ENCODE measurements at places on chromosomes 3 and 15.

GRCh38 chr3:4741404-4742307 lies 237.6 kb upstream of the BHLHE40 start:
- H3K4me3 ChIP-seq, result no peak overlapping the region
- H3K27me3 ChIP-seq, result no peaks in the 10 kb centered on the region
- peaks cover 70% of the 10 kb centered on the region for H3K4me1 ChIP-seq
- peak overlapping the region; percentile 87 for H3K27ac ChIP-seq
- H3K36me3 ChIP-seq, result peaks cover 62% of the 10 kb centered on the region

DNA sequence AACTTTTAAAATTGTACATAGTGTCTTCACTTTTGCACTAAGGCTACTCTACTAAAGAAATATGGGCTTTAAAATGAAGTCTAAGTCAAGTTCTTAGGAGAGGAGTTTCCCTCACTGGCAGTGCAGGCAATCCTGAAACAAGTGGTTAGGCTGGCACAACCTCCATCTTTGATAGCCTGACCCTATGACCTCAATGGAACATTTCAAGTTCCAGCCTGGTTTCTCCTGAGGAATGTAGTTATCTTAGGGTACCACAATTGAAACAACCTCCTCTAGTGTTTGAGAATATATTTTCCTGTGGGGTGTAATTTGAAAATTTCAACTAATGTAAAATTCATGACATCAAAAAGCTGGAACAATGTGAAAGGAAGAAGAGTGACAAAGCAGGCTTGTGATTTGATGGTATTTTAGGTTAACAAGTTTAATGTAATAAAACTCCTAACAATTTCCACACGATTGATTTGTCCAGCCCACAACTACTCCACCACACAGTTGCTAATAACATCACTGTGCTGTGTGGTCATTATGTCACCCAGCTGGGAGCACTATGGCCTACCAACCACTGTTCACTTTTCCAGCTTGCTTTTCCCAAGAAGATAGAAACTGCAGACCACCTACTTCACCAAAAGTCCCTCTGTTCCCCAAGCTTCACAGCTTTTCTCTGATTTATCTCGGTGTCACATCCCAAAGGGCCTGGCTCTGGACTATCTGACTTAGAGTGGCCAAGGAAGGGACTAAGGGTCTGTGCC lies 1.8 kb downstream of the WWTR1 start:
- no peak for DNase-seq
- peaks cover 4% of the 10 kb centered on the region for H3K36me3 ChIP-seq
- peaks cover 22% of the 10 kb centered on the region for H3K4me1 ChIP-seq

DNA sequence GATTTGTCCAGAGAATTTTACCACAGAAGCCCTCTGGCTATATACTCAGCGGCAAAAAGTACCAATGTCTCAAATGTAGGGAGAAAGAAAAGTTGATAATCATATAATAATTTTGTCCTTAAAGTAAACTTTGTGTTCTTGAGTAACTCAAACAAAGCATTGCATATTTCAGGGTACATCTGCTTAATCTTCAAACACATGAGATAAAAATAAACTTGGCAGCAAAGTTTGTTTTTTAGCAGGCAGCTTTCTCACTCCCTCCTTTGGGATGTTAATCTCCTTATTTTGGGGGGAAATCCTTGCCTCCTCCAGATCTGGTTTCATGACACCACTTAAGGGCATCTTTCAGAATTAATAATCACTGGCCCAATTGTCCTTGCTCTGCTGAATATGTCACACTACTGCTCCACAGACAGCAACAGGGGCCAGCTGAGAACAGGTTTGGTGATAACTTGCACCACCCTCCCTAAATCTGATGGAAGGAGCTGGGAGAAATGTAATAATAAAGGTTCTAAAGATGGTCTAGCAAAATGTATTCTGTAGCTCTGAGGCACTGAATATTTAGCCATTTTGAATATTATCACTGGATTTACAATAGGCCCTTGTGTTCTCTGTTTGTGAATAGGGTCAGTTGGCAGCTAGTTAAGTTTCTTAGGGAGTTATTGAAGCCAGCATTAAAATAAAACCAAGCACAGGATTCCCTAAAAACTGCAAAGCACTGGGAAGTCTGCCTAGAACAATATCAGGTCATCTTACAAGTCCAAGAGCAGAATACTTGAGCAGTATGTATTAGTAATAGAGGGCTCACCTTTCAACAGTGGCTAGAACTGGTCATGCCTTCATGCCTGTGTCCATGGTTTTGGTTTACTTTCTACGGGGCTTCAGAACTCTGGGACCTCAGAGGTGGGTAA lies 79.2 kb downstream of the EFL1 start:
- H3K4me3 ChIP-seq, result no peak overlapping the region
- H3K36me3 ChIP-seq, result no peaks in the 10 kb centered on the region
- H3K27me3 ChIP-seq, result no peaks in the 10 kb centered on the region
- H3K4me1 ChIP-seq, result no peaks in the 10 kb centered on the region

GRCh38 chr15:68712886-68713285 lies 107.8 kb downstream of the ANP32A start:
- no peak overlapping the region for H3K4me3 ChIP-seq
- no peak for DNase-seq
- H3K27ac ChIP-seq, result no peak overlapping the region
- no peaks in the 10 kb centered on the region for H3K36me3 ChIP-seq
- no peaks in the 10 kb centered on the region for H3K4me1 ChIP-seq

GRCh38 chr3:37630441-37630840 lies 231.2 kb upstream of the CTDSPL start:
- H3K4me3 ChIP-seq, result no peak overlapping the region
- peaks cover 1% of the 10 kb centered on the region for H3K27me3 ChIP-seq
- no peaks in the 10 kb centered on the region for H3K36me3 ChIP-seq
- no peaks in the 10 kb centered on the region for H3K4me1 ChIP-seq

DNA sequence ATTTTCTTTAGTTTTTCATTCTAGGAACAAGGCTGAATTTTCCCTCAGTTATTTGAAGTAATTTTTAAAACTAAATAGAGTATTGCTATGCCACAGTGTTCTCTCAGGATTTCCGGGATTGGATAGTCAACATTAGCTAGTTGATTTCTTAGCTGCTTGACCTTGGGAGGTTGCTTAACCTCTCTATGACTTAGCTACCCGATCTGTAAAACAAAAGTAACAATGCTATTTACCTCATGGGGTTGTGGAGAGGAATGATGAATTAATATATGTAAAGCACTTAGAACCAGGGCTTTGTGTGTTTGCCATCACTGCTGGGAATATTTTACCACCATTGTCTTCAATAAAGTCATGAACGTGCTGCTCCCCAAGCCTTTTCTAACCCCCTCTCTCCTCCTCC lies 57.5 kb downstream of the SNRK start:
- no peak overlapping the region for H3K27ac ChIP-seq
- no peak for DNase-seq
- H3K36me3 ChIP-seq, result peaks cover 95% of the 10 kb centered on the region
- no peak overlapping the region for H3K4me3 ChIP-seq
- no peaks in the 10 kb centered on the region for H3K27me3 ChIP-seq

- H3K36me3 ChIP-seq, result no peaks in the 10 kb centered on the region
- no peak overlapping the region for H3K4me3 ChIP-seq
- H3K4me1 ChIP-seq, result peaks cover 6% of the 10 kb centered on the region
These were observed 23.2 kb downstream of the PLXND1 start for GRCh38 chr3:129583289-129583688.

DNA sequence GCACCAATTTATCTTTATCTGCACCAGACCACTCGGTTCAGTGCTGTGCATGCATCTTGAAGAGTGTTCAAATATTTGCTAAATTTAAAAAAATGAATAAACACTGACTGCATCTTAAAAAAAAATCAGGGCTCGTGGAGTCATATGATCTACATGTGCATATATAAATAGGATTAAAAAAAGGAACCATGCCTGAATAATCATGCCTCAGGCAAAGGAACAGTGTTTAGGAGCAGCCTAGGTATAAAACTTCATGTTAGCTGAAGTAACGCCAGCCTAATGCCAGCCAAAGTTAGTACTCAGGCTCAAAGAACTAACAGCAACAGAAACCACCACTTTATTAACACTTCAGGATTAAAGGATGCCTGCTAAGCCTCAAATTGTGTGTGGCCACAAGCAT lies 9.5 kb downstream of the ABCC5 start:
- H3K27me3 ChIP-seq, result no peaks in the 10 kb centered on the region
- H3K4me3 ChIP-seq, result no peak overlapping the region
- H3K4me1 ChIP-seq, result peaks cover 4% of the 10 kb centered on the region
- no peak for DNase-seq
- H3K36me3 ChIP-seq, result peaks cover 7% of the 10 kb centered on the region
- no peak overlapping the region for H3K27ac ChIP-seq
